SK-N-SH (cell line): ENCODE measurements at places on chromosomes 5 and 9. TPM values are rescaled to one million over a fixed set of nuclear protein-coding genes. Genes with fewer than 3 reads are reported as not detected.

Gene ARID3C
- polyA plus RNA-seq, result 0.08 and 0.11 TPM in 2 replicates

Gene OMD
- polyA plus RNA-seq, result 0.03 TPM in 1 of 2 replicates, not detected in the other

Gene OR1J2
- not detected in 2 replicates for polyA plus RNA-seq

Gene GDA
- polyA plus RNA-seq, result not detected in 2 replicates

Gene SEC61B
- polyA plus RNA-seq, result 154 and 174 TPM in 2 replicates

Gene FAM169A
- 2.6 and 3.3 TPM in 2 replicates for polyA plus RNA-seq

Gene DNAJC25
- 3.3 and 4.4 TPM in 2 replicates for polyA plus RNA-seq

DNA sequence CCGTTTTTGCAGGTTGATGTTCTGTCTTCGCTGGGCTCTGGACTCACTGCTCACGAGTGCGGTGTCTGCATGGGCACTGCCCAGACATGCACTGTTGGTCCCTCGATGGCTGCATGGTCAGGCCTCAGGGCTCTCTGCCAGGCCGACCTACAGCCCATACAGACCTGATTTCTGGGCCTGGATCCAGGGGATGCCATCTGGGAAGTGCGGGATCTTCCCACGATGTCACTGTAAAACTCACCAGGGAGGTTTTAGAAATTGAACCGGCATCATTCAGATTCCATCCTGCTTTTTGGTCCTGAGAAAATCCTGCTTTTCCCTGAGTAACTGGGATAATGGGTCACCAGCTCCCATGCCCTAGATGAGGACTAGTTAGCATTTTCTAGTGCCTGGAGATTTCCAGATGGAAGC, 9.1 kb downstream of the S1PR3 start:
- H3K27me3 ChIP-seq, result no peaks in the 10 kb centered on the region
- peak overlapping the region; percentile 37 for H3K27ac ChIP-seq
- H3K4me1 ChIP-seq, result peaks cover 18% of the 10 kb centered on the region
- H3K4me3 ChIP-seq, result no peak overlapping the region
- DNase-seq, result peak; percentile 76
- H3K36me3 ChIP-seq, result peaks cover 3% of the 10 kb centered on the region

- H3K27me3 ChIP-seq, result no peaks in the 10 kb centered on the region
- no peaks in the 10 kb centered on the region for H3K36me3 ChIP-seq
- H3K27ac ChIP-seq, result no peak overlapping the region
- no peak overlapping the region for H3K4me3 ChIP-seq
- DNase-seq, result no peak
- no peaks in the 10 kb centered on the region for H3K4me1 ChIP-seq
Observed at GRCh38 chr5:7970816-7971215, 101.9 kb downstream of the MTRR start.

- H3K27ac ChIP-seq, result no peak overlapping the region
- H3K4me1 ChIP-seq, result no peaks in the 10 kb centered on the region; the same call in 1 of the 2 replicates
- H3K36me3 ChIP-seq, result no peaks in the 10 kb centered on the region
- no peak overlapping the region for H3K4me3 ChIP-seq
Observed at GRCh38 chr9:107760469-107761242, 271.1 kb upstream of the KLF4 start.

GRCh38 chr5:126936775-126937418, 93.5 kb downstream of the MARCHF3 start:
- peak overlapping the region; percentile 28; the same call in 1 of the 2 replicates for H3K27ac ChIP-seq
- H3K27me3 ChIP-seq, result no peaks in the 10 kb centered on the region
- H3K4me1 ChIP-seq, result peaks cover 5% of the 10 kb centered on the region
- DNase-seq, result no peak
- no peak overlapping the region for H3K4me3 ChIP-seq
- H3K36me3 ChIP-seq, result no peaks in the 10 kb centered on the region

GRCh38 chr9:28120626-28121025, 547.3 kb upstream of the C9orf72 start:
- H3K4me3 ChIP-seq, result no peak overlapping the region
- DNase-seq, result no peak
- H3K36me3 ChIP-seq, result no peaks in the 10 kb centered on the region
- H3K27me3 ChIP-seq, result no peaks in the 10 kb centered on the region
- peaks cover 15% of the 10 kb centered on the region; the same call in 1 of the 2 replicates for H3K4me1 ChIP-seq

DNA sequence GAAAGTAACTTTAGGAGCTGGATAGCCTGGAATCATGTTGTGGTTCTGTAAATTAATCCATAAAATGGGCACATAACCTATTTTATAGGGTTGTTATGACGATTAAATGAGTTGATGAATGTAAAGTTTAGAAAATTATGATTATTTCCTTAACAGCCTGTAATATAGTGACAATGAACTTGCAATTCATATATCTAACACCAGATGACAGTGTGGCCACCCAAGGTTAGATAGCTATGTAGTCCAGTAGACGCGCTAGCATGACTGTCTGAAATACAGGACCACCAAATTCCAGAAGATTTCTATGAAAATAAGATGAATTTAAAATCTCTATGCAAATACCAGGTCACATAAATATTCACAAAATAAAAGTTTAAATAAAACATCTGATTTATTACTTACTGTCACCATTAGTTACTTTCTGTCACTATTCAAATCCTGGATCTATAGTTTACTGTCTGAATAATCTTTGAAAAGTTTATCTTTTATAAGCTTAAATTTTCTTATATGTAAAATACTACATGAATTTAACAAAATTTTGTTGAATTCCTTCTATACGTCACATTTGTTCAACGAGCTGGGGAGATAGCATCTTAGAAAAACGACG, 26.1 kb upstream of the MACIR start:
- H3K4me1 ChIP-seq, result no peaks in the 10 kb centered on the region
- peak; percentile 44 for DNase-seq
- no peaks in the 10 kb centered on the region for H3K27me3 ChIP-seq
- H3K27ac ChIP-seq, result no peak overlapping the region
- H3K4me3 ChIP-seq, result no peak overlapping the region
- H3K36me3 ChIP-seq, result no peaks in the 10 kb centered on the region

DNA sequence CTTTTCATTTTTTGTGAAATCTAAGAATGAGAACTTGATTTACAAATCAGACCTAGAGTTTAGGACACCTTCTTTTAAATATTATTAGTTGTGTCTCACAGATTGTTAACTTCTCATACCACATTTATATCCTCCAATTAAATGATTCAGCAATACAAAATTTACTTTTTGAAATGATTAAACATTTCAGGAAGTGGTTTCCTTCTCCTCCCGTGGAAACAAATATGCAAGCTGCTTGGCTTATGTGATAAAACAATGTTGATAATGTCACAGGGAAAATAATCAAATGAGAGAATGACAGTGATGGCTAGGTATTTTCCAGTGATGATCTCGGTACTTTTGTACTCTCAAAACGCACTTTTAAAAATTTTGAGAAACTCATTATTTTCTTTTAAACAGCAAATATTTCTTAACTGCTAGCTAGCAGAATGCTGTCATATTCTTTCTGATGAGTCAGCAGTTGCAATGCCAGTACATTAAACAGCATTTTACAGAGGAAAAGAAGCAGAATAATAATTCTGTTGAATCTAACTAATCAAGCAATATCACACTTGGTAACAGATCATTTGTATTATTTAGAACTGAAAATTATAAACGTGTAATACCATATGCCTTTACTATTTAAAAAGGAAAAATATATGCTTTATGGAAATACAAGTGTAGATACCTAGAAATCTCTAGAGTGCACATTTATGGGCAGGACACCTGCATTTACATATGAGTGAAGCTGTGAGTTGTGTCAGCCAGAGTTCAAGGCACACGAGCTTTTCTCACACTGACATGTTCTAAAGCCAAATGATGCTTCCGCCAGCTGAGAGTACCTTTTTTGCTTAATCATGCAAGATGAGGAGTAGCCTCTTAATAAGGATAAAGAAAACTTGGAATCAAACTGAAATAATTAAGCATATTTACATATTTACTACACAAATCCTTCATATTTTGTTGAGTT, 53.6 kb upstream of the CDH18 start:
- no peak overlapping the region for H3K27ac ChIP-seq
- H3K4me1 ChIP-seq, result no peaks in the 10 kb centered on the region
- H3K4me3 ChIP-seq, result no peak overlapping the region
- no peaks in the 10 kb centered on the region for H3K36me3 ChIP-seq
- H3K27me3 ChIP-seq, result no peaks in the 10 kb centered on the region

- H3K36me3 ChIP-seq, result no peaks in the 10 kb centered on the region
- no peak overlapping the region for H3K4me3 ChIP-seq
- DNase-seq, result no peak
- H3K27me3 ChIP-seq, result no peaks in the 10 kb centered on the region
- H3K27ac ChIP-seq, result no peak overlapping the region
Observed at GRCh38 chr5:175897285-175897684, 25.9 kb downstream of the CPLX2 start.

- DNase-seq, result no peak
- no peaks in the 10 kb centered on the region; the same call in 1 of the 2 replicates for H3K27me3 ChIP-seq
- H3K27ac ChIP-seq, result no peak overlapping the region
- H3K4me3 ChIP-seq, result no peak overlapping the region
- H3K36me3 ChIP-seq, result no peaks in the 10 kb centered on the region
Observed at GRCh38 chr9:14747111-14747510, 24.6 kb upstream of the CER1 start.

- H3K4me3 ChIP-seq, result no peak overlapping the region
- no peak overlapping the region for H3K27ac ChIP-seq
- H3K4me1 ChIP-seq, result no peaks in the 10 kb centered on the region
- DNase-seq, result no peak
Observed at GRCh38 chr9:31040564-31040963, 1343.9 kb upstream of the ACO1 start.

GRCh38 chr9:90331826-90332575, 310.6 kb downstream of the DIRAS2 start:
- DNase-seq, result no peak
- H3K27ac ChIP-seq, result no peak overlapping the region
- H3K4me3 ChIP-seq, result no peak overlapping the region

GRCh38 chr9:97284798-97285197, 22.7 kb upstream of the CCDC180 start:
- no peak for DNase-seq
- H3K4me3 ChIP-seq, result no peak overlapping the region
- no peaks in the 10 kb centered on the region for H3K27me3 ChIP-seq
- no peaks in the 10 kb centered on the region for H3K4me1 ChIP-seq

- H3K4me1 ChIP-seq, result no peaks in the 10 kb centered on the region
- H3K36me3 ChIP-seq, result no peaks in the 10 kb centered on the region
- no peaks in the 10 kb centered on the region for H3K27me3 ChIP-seq
- no peak overlapping the region for H3K4me3 ChIP-seq
- H3K27ac ChIP-seq, result no peak overlapping the region
- DNase-seq, result no peak
Observed at GRCh38 chr5:109496112-109496511, 86.3 kb upstream of the PJA2 start.

GRCh38 chr9:82606492-82607382, 456.2 kb downstream of the RASEF start:
- H3K4me3 ChIP-seq, result no peak overlapping the region; the same call in 1 of the 2 replicates
- peaks cover 14% of the 10 kb centered on the region for H3K4me1 ChIP-seq
- DNase-seq, result peak; percentile 49
- no peaks in the 10 kb centered on the region for H3K36me3 ChIP-seq
- no peak overlapping the region for H3K27ac ChIP-seq
- H3K27me3 ChIP-seq, result no peaks in the 10 kb centered on the region

DNA sequence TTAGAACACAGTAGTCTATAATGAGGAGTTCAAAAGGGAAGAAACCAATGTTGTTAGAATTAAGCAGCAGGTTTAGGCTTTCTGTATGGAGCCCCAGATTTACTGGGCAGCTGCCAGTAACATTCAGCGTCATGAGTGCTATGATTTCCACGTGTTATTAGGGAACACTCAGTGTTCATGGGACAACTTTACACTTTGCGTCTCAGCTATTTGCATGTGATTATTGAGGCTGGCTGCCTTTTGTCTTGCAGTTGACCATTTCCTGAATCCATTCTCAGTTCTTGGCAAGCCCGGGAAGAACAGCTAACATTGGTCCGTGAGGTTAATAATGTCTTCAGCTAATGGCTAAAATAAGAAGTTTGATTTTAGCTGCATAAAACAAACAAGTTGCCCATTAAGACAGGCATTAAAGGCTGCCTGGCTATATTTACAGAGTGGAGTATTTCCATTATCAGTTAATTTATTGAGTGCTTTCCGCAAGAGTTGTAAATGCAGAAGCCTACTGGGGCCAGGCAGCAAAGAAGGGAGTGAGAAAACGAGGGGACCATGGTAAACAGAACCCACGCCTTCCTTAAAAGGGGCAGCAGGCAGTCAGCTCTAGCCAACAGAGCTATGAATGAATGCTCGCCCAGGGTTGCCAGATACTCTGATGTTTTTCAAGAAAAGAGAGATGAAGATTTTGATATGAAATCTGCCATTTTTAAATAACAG, 120.9 kb downstream of the PIP5K1B start:
- no peak for DNase-seq
- peaks cover 32% of the 10 kb centered on the region; the same call in 1 of the 2 replicates for H3K27me3 ChIP-seq
- H3K4me3 ChIP-seq, result no peak overlapping the region
- no peak overlapping the region for H3K27ac ChIP-seq
- no peaks in the 10 kb centered on the region for H3K4me1 ChIP-seq
- H3K36me3 ChIP-seq, result no peaks in the 10 kb centered on the region
